ENCODE measurements at places on chromosomes 3 and 15.

GRCh38 chr15:43275740-43276562, 9.2 kb upstream of the TGM5 start:
- DNase-seq, result no peak

- no peak for DNase-seq
These were observed 356.8 kb upstream of the NR2F2 start for GRCh38 chr15:95973566-95974256.

GRCh38 chr3:123693584-123694190, 108.8 kb upstream of the HACD2 start:
- no peak for DNase-seq

DNA sequence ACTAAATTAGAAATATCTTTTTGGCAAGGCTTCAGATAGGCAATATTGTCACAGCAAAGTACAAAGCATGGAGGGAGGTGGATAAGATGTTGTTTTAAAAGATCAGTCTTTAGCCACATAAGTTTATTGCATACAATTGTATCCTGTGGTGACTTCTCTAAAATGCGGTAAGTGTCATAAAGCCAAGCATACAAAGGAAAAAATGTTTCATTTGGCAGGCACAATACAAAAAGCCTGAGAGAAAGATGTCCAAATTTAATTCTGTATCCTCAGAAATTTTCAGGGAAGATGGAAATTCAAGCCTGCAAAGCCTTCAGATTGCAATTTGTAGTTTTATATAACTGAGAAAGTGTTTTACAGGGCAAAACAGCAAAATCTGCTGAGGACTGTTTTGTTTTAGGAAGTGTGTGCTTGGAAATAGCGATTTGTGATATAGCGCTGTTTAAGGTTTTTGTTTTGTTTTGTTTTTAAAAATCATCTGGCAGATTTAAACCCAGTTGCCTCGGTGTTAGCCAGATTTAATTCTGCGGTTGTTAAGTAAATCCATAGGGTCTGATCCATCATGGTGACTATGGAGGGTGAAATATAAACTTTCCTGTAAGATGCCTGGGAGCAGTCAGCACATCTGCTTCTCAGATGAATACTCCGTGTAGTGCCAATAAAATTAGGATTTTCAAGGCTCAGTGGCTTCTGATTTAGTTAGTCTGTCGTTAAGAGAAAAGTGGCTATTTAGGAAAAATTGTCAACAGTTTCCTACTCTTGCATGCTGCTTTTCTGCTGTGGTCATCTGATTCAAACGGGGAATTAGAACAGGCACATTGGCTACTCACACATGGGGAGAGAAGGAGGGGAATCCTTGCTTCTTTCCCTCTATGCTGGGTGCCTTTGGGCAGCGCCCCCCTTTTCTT, 8.0 kb downstream of the KAT2B start:
- no peak for DNase-seq

DNA sequence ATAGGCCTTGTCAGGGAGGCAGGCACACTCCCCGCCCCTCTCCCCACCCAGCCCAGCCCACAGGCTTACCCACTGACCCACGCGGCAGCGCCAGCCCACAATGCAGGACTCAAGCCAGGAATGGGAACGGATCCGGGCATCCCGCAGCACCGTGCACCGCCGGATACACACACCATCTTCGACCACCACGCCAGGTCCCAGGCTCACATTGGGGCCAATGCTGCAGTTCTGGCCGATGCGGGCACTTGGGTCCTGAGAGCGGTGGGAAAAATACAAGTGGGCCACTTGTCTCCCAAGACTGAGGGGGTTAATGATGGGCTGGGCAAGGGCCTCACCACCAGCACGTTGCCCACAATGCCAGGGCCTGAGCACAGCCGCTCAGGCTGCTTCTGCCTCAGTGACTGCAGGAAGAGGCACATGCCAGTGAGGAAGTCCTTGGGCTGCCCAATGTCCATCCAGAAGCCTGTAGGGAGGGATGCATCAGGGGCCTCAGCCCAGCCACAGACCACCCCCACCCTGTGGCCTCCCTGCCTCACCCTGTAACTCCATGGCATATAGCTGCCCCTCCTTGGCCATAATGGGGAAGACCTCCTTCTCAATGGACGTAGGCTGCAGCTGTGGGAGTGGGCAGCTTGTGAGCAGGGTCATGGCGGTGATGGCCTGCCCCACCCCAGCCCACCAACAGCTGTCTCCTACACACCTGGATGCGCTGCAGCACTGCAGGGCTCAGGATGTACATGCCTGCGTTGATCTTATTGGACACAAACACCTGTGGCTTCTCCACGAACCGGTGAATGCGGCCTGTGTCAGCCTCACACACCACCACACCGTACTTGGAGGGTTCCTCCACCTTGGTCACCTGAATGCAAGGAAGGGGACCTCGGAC, 1.6 kb downstream of the GMPPB start:
- no peak for DNase-seq

DNA sequence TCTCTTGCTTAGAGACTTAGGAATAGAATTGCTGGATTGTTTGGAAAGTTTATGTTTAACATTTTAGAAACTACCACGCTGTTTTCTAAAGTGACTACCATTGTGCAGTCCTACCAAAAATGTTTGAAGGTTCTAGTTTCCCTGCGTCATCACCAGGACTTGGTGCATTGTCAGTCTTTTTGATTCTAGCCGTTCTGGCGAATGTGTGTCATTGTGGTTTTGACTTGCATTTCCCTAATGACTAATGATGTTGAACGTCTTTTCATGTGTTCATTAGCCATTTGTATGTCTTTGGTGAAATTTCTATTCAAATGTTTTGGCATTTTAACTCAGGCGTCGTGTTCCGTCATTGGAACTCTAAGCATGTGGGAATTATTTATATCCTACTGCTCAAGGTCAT, 58.0 kb downstream of the CHD2 start:
- peak; percentile 81 for DNase-seq

- DNase-seq, result no peak
These were observed 116.9 kb upstream of the GADL1 start for GRCh38 chr3:31011380-31011779.

- peak; percentile 10 for DNase-seq
These were observed 136.3 kb upstream of the LRRFIP2 start for GRCh38 chr3:37310666-37311050.

DNA sequence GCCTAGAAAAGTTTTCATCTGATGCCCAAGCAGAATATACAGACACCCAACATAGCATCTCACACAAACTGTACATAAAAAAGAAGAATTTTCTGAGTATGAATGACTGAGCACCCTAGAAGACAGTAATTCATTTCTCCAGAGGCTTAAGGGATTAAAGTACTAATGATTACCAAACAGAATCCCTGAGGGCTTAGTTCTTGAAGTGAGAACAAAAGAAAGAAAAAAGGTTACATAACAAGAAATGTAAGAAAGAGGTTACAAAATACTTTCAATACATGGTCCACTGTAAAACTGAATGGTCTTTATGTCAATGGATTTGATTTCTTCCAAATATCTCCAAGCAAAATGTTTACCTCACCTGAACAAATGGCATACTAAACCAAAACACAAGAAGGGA, 9.1 kb upstream of the NEK10 start:
- DNase-seq, result no peak

GRCh38 chr3:133588035-133588434, 14.5 kb downstream of the CDV3 start:
- no peak for DNase-seq
